Left ventricle myocardium inferior (tissue), 1 donor: ENCODE measurements at places on chromosomes 3 and 15. TPM values are rescaled to one million over a fixed set of nuclear protein-coding genes. Genes with fewer than 3 reads are reported as not detected.
A peak's percentile ranks its signal among the peaks of the same experiment; 100 is the strongest.

- no peak overlapping the region for H3K4me3 ChIP-seq
- no peak for DNase-seq
- no peaks in the 10 kb centered on the region for H3K4me1 ChIP-seq
- H3K27me3 ChIP-seq = peaks cover 24% of the 10 kb centered on the region
- no peak overlapping the region for H3K27ac ChIP-seq
- H3K36me3 ChIP-seq = no peaks in the 10 kb centered on the region
Observed at GRCh38 chr15:100495861-100496260, 32.9 kb downstream of the CERS3 start.

- H3K4me3 ChIP-seq = no peak overlapping the region
- no peaks in the 10 kb centered on the region for H3K27me3 ChIP-seq
- no peaks in the 10 kb centered on the region for H3K4me1 ChIP-seq
- DNase-seq = no peak
- H3K36me3 ChIP-seq = no peaks in the 10 kb centered on the region
Observed at GRCh38 chr3:144189044-144189443, 217.4 kb downstream of the DIPK2A start.

- H3K27me3 ChIP-seq = no peaks in the 10 kb centered on the region
- DNase-seq = no peak
- H3K4me3 ChIP-seq = peak overlapping the region; percentile 93
- peaks cover 26% of the 10 kb centered on the region for H3K4me1 ChIP-seq
Observed at GRCh38 chr15:68228971-68229385, 550 bp downstream of the CLN6 start.

GRCh38 chr3:60365360-60365759 is 885.9 kb downstream of the FHIT start:
- H3K27me3 ChIP-seq = no peaks in the 10 kb centered on the region
- H3K36me3 ChIP-seq = no peaks in the 10 kb centered on the region
- no peaks in the 10 kb centered on the region for H3K4me1 ChIP-seq
- no peak for DNase-seq
- H3K4me3 ChIP-seq = no peak overlapping the region

DNA sequence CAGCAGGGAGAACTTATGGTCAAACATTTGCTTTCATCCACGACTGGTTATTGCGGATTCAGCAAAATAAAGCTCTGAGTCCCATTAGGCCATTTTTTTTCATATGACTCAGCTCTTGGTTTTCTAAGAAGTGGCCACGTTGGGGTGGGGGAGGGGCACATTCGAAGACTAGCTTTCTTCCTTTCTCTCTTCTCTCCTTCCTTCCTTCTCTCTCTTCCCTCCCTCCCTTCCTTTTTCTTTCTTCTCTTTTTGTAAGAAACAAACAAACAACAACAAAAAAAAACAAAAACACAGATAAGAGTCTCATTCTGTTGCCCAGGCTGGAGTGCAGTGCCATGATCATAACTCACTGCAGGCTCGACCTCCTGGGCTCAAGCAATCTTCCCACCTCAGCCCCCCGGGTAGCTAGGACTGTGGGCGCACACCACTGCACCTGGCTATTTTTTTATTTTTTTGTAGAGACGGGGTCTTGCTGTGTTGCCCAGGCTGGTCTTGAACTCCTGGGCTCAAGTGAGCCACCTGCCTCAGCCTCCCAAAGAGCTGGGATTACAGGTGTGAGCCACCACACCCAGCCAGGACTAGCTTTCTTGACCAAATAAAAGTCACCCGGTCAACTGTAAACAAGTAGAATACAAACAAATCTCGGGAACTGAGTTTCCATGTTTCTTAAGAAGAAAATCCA is 41.6 kb downstream of the ABCC5 start:
- no peaks in the 10 kb centered on the region for H3K27me3 ChIP-seq
- H3K36me3 ChIP-seq = peaks cover 93% of the 10 kb centered on the region
- DNase-seq = no peak
- H3K4me1 ChIP-seq = no peaks in the 10 kb centered on the region
- H3K27ac ChIP-seq = no peak overlapping the region

HDC gene
- 0.52 TPM for total RNA-seq

LRTM1 gene
- not detected for total RNA-seq

PTPRG gene
- 29.6 TPM for total RNA-seq

DNA sequence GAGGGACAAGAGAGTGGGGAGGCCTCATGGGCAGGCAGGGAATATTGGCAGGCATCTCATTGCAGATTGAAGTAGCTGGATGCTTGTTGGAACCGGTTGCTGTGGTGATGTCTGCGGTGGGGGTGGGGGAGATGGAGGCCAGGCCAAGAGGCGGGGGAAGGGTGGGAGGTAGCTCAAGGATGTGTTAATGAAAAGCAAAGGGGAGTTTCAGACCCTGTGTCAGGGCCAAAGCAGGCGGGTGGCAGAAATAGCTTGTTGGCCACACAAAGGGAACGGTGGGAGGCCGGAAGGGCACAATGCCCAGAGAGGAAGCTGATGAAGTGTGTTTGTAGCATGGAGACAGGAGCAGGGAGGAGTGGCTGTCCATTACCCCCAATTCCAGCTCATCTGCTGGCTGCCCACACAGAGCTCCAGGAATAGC is 28.0 kb downstream of the CCDC33 start:
- peaks cover 7% of the 10 kb centered on the region for H3K4me1 ChIP-seq
- H3K27me3 ChIP-seq = peaks cover 93% of the 10 kb centered on the region
- DNase-seq = no peak
- no peak overlapping the region for H3K27ac ChIP-seq
- H3K4me3 ChIP-seq = no peak overlapping the region
- H3K36me3 ChIP-seq = no peaks in the 10 kb centered on the region

DNA sequence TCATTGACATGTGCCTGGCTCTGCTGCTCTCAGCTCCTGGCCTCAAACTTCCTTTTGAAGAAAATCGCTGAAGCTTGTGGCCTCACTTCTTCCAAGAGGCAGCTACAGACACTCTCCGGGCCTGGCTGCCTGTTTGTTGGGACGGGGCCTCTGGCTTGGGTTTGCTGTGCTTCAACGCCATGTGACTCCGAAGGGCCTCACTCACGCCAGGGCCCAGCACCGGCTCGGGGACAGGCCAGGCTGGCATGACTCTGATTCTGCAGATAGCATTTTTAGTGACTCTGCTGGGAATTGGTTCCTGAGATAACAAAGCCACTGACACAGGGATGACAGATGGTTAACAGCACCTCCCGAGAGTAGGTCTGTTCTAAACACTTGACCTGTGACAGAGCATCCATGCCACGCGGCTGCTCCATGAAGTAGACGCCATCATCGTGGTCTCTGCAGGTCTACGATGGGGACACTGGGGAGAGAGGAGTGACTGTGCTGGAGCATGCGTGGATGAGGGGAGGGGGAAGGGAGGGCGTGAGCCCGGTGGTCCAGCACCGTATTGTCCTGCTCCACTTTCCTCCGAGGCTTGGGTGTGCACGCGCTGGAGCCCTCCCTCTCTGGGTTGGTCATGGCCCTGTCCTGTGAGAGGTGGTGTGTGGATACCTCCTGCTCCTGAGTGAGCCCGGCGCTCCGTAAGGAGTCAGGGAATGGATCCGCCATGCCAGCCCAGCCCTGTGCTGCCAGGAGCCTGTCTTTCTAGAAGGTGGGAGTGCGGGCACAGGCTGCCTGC is 133.6 kb downstream of the TJP1 start:
- H3K27ac ChIP-seq = no peak overlapping the region
- no peak overlapping the region for H3K4me3 ChIP-seq
- no peak for DNase-seq
- no peaks in the 10 kb centered on the region for H3K4me1 ChIP-seq
- H3K27me3 ChIP-seq = no peaks in the 10 kb centered on the region

C3orf22 gene
- not detected for total RNA-seq

- peaks cover 17% of the 10 kb centered on the region for H3K27me3 ChIP-seq
- H3K27ac ChIP-seq = no peak overlapping the region
- no peak overlapping the region for H3K4me3 ChIP-seq
- no peaks in the 10 kb centered on the region for H3K4me1 ChIP-seq
- H3K36me3 ChIP-seq = no peaks in the 10 kb centered on the region
Observed at GRCh38 chr3:32872487-32873382, 54.9 kb downstream of the TRIM71 start.

BNIP2 gene
- 78.0 TPM for total RNA-seq

GRCh38 chr3:16203671-16204629 is 29.5 kb downstream of the GALNT15 start:
- no peaks in the 10 kb centered on the region for H3K27me3 ChIP-seq
- H3K36me3 ChIP-seq = peaks cover 9% of the 10 kb centered on the region
- no peak overlapping the region for H3K27ac ChIP-seq
- no peak for DNase-seq
- H3K4me1 ChIP-seq = no peaks in the 10 kb centered on the region

DNA sequence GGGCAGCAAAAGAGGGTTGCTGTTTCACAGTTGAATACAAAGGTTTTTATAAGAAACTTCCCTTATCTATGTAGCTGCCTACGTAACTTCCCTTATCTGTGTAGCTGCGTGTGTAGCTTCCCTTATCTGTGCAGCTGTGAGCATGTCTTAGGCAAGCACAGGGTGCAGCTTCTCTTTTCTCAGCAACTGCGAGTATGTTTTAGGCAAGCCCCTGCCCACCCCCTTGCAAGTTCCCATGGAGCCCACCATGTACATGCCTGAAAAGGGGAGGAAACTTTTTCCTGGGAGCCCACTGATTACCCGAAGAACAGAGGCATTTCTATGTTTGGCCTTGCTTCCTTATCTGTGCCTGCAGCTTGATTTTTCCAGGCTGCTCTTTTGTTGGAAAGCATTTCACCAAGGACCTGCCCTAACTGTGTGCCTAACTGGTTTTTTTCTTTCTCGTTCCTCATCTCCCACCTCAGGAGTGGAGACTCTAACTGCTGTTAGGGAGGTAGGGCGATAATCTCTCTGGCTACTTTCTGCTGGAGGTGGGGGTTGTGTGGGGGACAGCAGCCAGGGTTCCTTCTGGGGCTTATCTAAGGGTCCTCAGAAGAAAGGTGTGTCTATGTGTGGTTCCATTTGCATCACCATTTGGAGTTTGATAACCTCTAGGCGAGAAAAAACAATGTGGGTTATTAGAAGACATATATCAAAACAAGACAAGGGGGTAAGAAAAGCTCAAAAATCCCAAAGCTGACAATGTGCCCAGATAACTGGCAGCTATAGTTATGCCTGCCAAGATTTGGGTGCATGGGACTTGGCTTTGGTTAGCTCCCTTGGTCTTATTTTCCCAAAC is 26.0 kb downstream of the SORD start:
- H3K4me3 ChIP-seq = no peak overlapping the region
- no peaks in the 10 kb centered on the region for H3K27me3 ChIP-seq
- peaks cover 12% of the 10 kb centered on the region for H3K36me3 ChIP-seq
- peak overlapping the region; percentile 28 for H3K27ac ChIP-seq

GRCh38 chr3:108171106-108171505 is 51.1 kb downstream of the IFT57 start:
- no peaks in the 10 kb centered on the region for H3K27me3 ChIP-seq
- no peak overlapping the region for H3K4me3 ChIP-seq
- no peak overlapping the region for H3K27ac ChIP-seq
- no peak for DNase-seq

DNA sequence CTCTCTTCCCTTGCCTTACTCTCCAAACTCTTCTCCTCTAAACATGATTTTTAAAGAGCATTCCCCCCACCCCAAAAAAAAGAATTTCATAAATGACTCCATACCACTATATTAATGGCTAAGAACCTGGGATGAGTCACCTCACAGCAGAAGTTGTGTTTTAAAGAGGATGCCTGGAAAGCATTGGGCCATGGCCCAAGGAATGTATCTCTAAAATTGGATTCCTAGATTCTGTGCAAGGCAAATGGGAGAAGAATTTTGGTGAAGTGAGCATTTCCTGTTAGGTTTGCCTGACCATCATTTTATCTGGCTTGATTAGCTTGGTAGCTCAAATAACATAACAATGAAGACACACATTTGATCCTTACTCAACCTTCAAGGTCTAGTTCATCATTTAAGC is 251.4 kb downstream of the NR1D2 start:
- H3K27me3 ChIP-seq = no peaks in the 10 kb centered on the region
- no peak for DNase-seq
- no peaks in the 10 kb centered on the region for H3K36me3 ChIP-seq
- no peak overlapping the region for H3K4me3 ChIP-seq

DNA sequence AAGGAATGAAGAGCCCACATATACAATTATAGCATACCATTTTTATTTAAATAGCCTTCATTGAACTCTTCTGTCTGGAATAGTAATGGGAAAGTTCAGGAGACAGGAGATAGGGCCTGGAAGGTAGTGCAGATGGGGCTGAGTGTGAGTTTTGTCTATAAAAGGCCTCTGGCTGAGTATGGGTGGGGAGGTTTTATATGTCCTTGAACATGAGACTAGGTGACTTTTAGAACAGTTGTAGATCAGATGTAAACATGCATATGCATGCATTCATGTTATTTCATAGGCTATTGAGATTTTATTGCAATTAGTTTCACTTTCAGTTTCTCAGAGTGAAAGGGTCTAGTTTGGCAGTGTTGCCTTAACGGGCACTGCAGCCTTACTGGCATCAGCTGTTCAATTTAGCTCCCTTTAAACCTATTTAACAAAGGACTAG is 27.1 kb downstream of the CGGBP1 start:
- no peaks in the 10 kb centered on the region for H3K36me3 ChIP-seq
- H3K4me3 ChIP-seq = peak overlapping the region; percentile 58

FYCO1 gene
- total RNA-seq = 121 TPM

DNA sequence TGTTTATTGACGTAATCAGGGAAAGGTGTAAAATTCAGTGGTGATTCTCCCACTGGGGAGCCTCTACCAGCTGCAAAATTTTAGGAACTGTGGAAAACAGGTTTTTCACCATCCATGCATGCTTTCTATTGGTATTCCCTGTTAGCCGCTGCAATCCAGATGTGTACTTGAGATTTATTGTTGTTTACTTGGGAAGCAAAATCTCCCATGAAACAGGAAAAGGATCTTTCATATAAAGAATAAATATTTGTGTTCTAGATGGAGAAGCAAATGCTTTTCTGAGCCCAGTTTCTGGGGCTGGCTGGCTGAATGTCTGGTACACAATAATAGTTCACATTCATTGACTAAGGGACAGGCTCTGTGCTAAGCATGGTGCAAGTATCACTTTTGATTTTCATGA is 144.6 kb upstream of the RASGRP1 start:
- no peak for DNase-seq
- no peaks in the 10 kb centered on the region for H3K36me3 ChIP-seq
- H3K27me3 ChIP-seq = peaks cover 35% of the 10 kb centered on the region
- H3K4me3 ChIP-seq = no peak overlapping the region
- no peak overlapping the region for H3K27ac ChIP-seq

DNA sequence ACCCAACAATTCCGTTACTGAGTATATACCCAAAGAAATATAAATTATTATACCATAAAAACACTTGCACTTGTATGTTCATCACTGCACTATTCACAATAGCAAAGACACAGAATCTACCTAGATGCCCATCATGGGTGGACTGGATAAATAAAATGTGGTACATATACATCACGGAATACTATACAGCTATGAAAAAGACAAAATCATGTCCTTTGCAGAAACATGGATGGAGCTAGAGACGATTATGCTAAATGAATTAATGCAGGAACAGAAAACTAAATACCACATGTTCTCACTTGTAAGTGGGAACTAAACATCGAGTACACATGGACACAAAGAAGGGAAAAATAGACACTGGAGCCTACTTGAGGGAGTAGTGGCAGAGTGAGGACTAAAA is 185.3 kb downstream of the PYDC2 start:
- no peak overlapping the region for H3K4me3 ChIP-seq
- H3K4me1 ChIP-seq = no peaks in the 10 kb centered on the region
- no peaks in the 10 kb centered on the region for H3K36me3 ChIP-seq
- H3K27ac ChIP-seq = no peak overlapping the region
- H3K27me3 ChIP-seq = no peaks in the 10 kb centered on the region

- peaks cover 54% of the 10 kb centered on the region for H3K36me3 ChIP-seq
- no peak overlapping the region for H3K27ac ChIP-seq
- peak; percentile 67 for DNase-seq
- H3K4me1 ChIP-seq = peaks cover 49% of the 10 kb centered on the region
- no peak overlapping the region for H3K4me3 ChIP-seq
Observed at GRCh38 chr15:78000091-78000926, 77.2 kb downstream of the TBC1D2B start.
